ENCODE measurements at places on chromosomes 11 and 22.

DNA sequence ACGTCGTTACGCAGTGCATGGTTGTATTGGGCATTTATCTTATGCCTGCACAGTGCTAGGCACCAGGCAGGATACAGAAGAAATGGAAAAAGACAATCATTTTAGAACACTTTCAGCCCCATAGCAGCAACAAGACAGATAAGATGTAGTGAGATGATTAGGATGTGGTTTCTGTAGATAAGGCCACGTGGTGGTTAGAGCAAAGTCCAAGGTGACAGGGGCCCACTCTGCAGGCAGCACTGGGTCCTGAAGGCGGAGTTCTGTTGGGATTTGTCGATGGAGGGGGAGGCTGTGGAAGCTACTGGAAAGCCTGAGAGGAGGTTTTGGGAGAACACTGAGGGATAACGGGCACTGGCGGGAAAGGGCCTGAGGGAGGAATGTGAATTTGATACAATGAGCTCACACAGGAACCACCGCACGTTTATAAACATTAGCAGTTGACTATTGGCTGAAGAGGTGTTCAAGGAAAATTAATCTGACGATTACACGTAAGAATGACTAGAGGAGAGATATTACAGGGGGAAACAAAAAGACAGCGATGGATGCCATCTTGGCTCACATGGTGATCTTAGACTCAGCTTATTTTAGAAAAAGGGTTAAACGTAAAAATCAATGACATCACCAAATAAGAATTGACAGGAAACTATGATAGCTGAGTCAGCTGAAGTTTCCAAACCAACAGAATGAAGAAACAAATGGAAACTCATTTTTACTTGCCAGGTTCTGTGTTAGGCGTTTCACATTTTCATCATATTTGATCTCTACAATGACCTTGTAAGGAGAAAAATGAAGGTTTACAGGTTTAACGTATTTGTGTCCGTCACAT is 551.0 kb downstream of the OPCML start:
- no peak for DNase-seq

DNA sequence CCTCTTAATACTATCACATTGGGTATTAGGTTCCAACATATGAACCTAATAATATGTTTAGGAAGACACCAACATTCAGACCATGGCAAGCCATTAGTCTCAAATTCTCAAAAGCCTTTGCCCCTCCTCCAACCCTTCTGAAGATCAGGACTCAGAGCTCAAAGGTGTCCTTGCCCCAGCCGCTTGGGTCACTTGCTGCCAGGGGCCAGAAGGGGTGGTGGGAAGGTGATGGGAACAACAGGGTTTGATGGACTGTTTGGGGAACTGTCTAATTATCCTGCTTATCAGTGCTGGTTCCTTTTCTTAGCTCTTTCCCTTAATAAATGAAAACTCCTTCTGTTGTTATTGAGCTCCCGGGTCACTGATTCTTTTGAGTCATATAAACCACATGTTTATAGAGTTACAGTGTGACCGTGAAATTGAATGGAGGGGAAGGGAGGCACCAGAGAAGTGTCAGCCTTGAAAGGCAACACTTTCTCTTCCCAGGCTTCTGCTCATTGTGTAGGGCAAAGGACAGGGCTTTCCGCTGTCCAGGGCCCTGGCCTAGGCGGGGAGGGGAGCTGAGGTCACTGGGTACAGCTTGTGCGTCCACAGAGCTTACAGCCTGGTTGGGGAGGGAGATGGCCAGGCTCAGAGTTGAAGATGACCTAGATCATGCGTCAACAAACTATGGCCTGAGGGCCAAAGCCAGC is 105.1 kb downstream of the FBXO7 start:
- DNase-seq, result no peak

DNA sequence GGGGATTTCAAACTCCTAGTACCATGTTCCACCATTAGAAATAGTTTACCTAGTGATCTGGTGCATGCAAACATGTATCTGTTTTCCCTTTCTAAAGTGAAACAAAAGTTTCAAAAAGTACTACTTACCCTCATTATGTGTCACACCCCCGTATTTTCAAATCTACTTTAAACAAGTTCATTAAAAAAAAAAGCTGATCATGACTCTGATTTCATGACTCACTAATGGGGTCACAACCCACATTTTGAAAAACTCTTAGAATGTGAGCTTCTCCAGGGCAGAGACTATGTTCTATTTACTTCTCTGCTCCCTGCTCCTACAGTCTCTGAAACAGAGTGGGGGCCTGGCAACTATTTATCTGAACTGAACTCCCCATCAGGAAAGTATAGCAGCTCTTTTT is 18.2 kb downstream of the CHRM1 start:
- no peak for DNase-seq

DNA sequence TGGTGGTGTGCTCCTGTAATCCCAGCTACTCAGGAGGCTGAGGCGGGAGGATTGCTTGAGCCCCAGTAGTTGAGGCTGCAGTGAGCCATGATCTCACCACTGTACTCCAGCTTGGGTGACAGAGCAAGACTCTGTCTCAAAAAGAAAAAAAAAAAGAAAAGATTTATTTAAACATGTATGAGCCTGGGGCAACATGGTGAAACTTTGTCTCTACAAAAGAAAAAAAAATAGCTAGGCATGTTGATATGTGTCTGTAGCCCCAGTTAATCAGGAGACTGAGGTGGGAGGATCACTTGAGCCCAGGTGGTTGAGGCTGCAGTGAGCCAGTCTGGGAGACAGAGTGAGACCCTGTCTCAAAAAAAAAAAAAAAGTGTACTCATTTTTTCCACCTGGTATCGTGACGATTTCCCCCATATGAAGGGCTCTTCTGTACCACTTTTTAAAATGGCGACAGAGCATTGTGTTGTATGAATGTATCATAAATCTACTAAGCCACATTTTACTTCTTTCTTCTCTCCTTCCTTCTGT is 16.4 kb upstream of the KCTD14 start:
- DNase-seq, result no peak

DNA sequence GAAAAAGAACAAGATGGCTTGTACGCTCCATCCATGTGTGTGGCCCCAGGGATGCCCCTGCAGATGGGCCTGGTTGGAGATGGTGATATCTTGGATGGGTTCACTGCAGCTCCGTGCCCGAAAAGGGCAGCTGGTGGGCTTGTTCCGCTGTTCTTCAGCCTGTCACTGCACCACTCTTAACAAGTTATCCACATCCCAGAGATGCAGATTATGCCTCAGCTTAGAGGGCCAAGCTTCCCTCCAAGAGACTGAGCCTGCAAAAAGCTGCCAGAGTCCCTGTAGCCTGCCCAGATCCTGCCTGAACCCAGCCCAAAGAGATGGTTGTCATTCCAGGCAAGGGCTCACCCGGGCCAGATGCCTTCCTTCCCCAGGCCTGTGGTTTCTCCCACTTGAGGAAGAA is 308.0 kb downstream of the OPCML start:
- DNase-seq, result no peak

DNA sequence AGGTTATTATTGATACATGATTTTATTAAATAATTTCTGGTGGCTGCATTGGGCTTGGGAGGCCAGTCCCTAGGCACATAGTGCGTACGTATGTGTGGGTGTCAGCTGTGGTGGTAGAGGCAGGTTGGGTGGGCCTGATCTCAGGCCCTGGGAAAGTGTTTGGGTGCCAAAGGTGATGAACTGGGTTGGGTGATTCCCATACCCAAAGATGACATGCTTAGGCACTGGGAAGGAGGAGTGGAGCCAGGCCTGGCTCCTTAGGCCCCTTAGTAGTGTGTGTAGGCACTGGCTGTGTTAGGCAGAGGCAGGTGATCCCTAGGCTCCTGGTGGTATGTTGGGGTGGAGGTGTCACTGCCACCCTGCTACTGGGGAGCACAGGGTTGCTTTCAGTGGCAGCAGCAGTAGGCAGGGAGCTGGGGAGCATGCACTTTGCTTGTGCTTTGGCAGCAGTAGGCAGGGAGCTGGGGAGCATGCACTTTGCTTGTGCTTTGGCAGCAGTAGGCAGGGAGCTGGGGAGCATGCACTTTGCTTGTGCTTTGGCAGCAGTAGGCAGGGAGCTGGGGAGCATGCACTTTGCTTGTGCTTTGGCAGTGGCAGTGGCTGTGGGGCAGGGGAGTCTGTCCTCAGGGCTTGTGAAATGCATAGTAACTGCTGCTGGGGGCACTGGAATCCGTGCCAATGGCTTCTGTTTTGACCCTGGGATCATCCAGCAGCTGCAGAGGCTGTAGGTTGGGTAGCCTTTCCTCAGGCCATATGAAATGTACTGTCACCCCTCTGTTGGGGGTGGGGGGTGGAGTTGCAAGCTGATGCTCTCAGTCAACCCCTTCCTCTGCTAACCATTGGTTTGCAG is 84.4 kb downstream of the RRM1 start:
- no peak for DNase-seq

DNA sequence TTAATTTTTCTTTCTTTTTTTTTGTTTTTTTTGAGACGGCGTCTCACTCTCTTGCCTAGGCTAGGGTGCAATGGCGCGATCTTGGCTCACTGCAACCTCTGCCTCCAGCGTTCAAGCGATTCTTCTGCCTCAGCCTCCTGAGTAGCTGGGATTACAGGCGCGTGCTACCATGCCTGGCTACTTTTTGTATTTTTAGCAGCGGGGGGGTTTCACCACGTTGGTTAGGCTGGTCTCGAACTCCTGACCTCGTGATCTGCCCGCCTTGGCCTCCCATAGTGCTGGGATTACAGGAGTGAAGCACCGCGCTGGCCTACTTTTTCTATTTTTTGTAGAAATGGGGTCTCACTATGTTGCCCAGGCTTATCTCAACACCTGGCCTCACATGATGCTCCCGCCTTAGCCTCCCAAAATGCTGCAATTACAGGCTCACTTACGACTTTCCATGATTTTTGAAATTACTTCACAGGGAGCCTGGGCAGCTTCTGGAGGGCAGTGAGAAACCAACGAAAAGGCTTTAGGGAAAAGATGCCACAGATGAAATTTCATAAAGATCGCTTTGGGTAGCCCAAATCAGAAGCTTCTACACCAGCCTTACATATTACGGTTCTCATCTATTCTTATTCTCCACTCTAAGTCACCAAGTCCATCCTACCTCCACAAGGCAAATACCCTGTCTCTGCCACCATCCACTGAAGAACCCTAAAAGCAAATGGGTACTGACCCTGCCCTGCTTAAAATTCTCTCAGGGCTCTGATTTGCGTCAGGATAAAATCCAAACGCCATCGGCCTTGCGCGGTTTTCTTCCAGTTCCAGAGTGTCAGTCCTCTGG is 866 bp upstream of the RRM1 start:
- no peak for DNase-seq

- no peak for DNase-seq
Measured at GRCh38 chr11:116605543-116606459, 167.0 kb downstream of the BUD13 start.

DNA sequence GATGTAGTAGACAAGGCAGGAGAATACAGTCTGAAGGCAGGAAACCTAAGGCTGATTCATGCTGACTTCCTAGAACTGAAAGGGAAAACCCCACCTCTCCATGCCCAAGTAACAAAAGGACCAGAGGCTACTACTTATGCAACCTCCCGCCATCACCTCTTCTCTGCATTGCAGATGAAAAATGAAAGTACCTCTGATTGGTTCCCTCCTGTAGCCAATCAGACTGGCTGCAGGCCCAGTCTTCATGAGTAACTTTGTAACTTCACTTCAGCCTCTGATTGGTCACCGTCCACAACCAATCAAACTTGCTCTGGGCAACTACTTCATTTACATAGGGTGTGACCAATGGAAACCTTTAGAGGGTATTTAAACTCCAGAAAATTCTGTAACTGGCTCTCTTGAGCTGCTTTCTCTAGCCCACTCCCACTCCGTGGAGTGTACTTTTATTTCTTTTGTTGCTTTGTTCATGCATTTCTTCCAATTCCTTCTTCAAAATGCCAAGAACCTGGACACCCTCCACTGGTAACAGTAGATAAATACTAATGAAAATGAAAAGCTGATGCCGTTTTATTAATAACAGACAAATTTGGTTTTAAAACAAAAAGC is 5.2 kb upstream of the MAP6 start:
- DNase-seq, result no peak

GRCh38 chr11:134125507-134125906 is 56.6 kb downstream of the JAM3 start:
- DNase-seq, result no peak

DNA sequence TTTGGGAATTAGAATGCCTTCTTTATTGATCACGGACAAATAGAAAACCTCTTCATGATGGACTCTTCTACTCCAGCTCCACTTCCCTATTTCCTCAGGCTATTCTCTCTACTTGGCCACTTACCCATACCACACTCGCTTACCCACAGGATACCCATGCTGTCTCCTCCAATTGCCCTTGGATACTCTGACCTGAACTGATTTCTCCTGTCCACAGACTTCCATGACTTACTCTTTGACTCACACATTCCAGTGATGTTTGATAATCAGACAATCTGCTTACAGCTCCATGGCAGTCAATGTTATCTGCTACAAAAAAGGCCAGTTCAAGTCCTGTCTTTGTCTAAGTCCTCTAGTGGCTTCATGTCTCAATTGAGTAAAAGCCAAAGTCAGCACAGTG is 292.0 kb upstream of the CTSC start:
- no peak for DNase-seq

GRCh38 chr11:64854534-64855502 is 10.4 kb upstream of the CDC42BPG start:
- no peak for DNase-seq

GRCh38 chr22:44752285-44753188 is at the start of gene ARHGAP8:
Gene ARHGAP8 (plus strand): TSS chr22:44752575. CDS start chr22:44786528, 33,953 bp downstream.
- no peak for DNase-seq

DNA sequence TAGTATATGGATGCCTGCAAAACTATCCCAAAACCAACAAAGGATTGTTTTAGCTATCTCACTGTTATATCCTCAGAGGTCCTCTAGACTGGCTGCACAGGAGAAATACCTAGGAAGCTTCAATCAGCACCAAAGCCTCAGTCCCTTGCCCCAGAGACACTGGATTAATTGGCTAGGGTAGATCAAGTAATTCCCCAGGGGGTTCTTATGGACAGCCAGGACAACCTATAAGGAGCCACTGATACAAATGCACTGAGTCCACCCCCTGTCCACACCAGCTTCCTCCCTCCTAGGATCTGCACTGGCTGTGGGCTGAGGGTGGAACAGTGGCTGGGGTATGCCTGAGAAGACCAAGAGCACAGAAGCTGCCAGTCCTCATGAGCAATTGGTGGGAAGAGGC is 16.3 kb downstream of the ADORA2A start:
- DNase-seq, result no peak

- DNase-seq, result no peak
Measured at GRCh38 chr22:35103761-35104160, 37.8 kb downstream of the ISX start.

GRCh38 chr11:45802531-45803317 is 2.2 kb upstream of the SLC35C1 start:
- DNase-seq, result no peak
